Smooth muscle cell of the coronary artery (primary cell): ENCODE measurements at places on chromosomes 5 and 9. TPM values are rescaled to one million over a fixed set of nuclear protein-coding genes. Genes with fewer than 3 reads are reported as not detected.

The ZDHHC12 gene
- total RNA-seq, result 19.3 and 28.6 TPM in 2 replicates

The SOX30 gene
- total RNA-seq, result not detected in 2 replicates

The TMOD1 gene
- total RNA-seq, result 0.12 and 0.30 TPM in 2 replicates

The UNC13B gene
- total RNA-seq, result 20.8 and 22.3 TPM in 2 replicates

The EIF4EBP3 gene
- total RNA-seq, result 0.90 and 3.7 TPM in 2 replicates

The SLC9A3 gene
- total RNA-seq, result 0.12 and 0.60 TPM in 2 replicates
